GM12892 (cell line): ENCODE measurements at places on chromosomes 7 and 10.

- DNase-seq = no peak
These were observed 35.2 kb downstream of the MGAM start for GRCh38 chr7:142030848-142031247.

DNA sequence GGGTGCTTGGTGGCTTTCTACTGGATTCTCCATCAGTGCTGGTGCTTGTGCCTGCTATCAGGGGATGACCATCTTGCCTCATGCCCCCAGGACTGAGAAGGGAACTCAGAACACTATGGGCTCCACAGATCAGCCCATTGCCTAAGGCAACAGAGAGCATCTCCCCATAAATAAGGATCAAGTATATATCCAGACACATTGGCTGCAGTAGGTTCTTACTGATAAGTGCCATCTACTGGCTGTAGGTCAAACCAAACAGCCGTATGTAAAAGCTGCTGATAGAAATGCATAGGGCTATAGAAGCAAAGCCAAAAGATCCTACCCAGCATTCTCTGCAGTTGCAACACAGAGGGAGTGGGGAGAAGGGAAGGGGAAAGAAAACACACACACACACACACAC is 153.7 kb downstream of the CDK14 start:
- no peak for DNase-seq

DNA sequence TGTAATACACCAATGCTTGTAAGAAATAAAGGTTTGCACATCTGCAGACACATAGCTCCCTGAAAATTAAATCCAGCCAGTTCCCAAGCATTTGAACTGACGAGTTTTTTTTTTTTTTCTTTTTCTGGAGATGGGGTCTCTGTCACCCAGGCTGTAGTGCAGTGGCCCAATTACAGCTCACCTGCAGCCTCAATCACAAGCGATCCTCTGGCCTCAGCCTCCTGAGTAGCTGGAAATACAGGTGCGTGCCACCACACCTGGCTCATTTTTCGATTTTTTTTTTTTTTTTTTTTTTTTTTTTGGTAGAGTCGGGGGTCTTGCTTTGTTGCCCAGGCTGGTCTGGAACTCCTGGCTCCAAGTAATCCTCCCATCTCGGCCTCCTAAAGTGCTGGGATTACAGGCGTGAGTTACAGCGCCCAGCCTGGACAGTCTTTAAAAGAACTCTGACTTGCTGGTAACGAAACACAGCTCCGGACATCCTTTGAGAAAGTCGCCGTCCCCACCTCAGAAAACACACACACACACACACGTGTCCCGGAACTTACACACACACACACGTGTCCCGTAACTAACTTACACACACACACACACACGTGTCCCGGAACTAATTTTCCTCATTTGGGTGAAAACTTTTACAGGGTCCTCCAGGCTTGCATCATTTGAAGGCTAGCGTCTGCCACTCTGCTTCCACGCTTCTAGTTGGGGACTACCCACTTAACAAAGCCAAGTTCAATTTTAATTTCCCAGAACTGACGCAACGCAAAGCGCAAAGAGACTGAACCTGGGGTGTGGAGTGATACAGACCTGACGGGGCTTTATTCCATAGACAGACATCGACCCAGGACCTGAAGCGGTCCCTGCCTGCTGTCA is 18.6 kb downstream of the OCM2 start:
- no peak for DNase-seq

- no peak for DNase-seq
These were observed 232.6 kb upstream of the FERD3L start for GRCh38 chr7:19377611-19378344.

GRCh38 chr10:124125305-124126116 is 32.1 kb upstream of the CHST15 start:
- DNase-seq = no peak
